T-cell (primary cell): ENCODE measurements at places on chromosomes 11 and 22. TPM values are rescaled to one million over a fixed set of nuclear protein-coding genes. Genes with fewer than 3 reads are reported as not detected.

GRCh38 chr11:123357990-123358827 lies 71.9 kb upstream of the GRAMD1B start:
- no peak for DNase-seq

DNA sequence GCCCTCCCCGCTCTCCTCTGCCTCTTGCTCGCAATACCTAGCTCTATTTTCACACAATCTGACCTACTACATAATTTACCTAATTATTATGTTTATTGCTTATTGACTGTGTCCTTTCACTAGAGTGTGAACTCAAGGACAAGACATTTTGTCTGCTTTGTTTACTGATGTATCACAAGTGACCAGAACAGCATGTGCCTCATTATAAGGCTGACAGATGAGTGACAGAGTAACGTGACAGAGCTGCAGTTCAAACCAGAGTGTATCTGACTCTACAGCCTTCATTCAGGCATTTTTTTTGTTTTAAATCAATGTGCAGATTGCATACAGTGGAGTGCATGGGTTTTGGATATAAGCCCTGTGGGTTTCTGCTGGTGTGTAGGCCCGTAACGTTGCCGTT lies 82.0 kb upstream of the RAB1B start:
- DNase-seq = no peak

UCP2 gene
- total RNA-seq = 311 TPM

DNA sequence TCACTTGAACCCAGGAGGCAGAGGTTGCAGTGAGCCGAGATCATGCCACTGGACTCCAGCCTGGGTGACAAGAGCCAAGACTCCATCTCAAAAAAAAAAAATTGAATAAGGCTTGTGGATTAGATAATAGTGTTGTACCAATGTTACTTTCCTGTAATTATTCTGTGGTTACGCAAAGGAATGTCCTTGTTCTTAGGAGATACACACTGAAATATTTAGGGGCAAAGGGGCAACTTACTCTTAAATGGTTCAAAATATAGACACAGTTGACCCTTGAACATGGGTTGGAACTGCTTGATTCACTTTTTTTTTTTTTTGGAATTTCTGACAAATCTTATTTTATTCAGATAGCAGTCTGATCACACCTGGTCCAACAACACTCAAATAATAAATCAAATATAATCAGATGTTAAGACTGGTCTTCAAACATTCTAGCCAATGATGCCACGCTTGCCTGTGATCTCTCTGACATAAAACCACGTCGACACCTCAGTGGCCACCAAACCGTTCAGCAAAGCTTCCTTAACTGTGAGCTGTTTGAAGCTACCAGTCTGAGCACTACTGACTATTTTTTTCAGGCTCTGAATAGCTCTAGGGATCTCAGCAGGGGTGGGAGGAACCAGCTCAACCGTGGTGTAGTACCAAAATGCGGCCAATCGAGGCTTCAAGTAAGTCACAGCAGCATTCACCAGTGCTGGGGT lies 710 bp downstream of the ATP5MGL start:
- DNase-seq = no peak

OR51B5 gene
- not detected for total RNA-seq

GRCh38 chr11:11115475-11115874 lies 237.6 kb downstream of the CSNK2A3 start:
- DNase-seq = no peak

CKAP5 gene
- 38.0 TPM for total RNA-seq
